ENCODE measurements at places on chromosomes 3 and 15. TPM values are rescaled to one million over a fixed set of nuclear protein-coding genes. Genes with fewer than 3 reads are reported as not detected.

GRCh38 chr15:49406352-49407118 lies 16.5 kb upstream of the FGF7 start:
- DNase-seq = no peak

The ARF4 gene
- total RNA-seq = 538 TPM

GRCh38 chr3:71066356-71066755 lies 517.2 kb downstream of the FOXP1 start:
- no peak for DNase-seq

The SNX1 gene
- 29.8 TPM for total RNA-seq

DNA sequence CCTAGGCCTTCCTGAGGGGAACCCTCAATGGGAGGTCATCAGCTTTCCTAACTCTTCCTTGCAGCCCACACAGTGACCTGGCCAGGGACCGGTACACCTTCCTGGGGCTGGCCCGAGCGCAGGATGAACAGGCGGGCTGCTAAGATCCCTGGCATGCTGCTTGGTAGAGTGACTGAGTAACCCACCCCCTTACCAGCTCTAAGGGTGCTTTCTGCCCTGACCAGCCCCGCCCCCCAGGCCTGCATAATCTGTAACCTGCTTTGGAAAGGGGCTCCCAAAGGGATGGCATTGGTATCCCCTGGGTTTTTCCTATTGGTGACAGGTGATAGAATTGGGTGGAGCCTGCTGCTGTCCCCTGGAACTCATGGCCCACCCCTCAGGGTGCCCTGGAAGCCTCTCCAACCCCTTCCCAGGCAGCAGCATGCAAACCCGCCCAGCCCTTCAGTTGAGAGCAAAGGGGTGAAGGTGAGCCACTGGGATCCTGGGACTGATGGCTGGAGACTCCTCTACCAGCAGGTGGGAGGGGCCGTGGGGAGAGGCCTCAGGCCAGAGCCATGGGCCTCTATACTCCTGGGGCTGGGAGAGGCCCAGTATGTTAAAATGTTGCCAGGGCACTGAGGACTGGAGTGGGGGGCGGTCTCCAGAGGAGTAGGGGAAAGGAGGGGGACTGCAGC lies 11.1 kb upstream of the KIF7 start:
- DNase-seq = no peak

The CLDN16 gene
- total RNA-seq = not detected

DNA sequence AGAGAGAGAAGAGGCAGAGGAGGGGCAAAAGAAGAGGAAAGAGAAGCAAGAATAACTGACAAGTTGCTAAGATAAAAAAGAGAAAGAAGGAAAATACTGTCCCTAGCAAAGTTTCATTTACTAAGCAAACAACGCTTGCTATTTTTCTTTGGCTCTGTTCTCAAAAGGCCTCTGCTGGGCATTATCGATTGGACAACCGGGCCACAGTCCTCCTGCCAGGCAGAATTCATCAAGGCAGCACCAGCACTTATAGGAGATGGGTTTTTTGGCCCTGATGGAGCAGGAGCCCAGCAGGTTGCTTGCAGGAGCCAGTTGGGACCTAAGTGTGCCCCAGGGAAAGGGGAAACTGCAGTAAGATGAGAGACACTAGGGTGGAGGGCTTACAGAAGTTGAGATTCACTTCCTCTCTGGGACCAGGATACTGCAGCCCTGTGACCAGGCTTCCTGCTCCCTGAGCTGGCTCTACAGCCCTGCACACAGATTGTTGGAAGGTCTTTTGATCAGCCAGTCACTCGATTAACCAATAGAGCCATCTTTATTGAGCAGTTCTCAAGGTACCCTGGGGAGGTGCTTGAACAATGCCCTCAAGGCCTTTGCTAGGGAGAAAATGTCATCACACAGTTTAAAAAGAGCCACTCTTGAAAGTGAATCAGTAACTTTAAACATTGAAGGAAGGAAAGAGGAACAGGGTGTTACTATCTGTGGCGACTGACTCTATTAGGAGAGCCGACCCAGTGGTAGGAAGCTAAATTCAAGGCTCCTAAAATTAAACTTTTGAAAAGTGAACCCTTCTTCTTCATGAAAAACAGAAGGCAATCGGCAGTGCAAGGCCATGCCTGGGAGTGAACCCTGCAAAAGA lies 28.8 kb upstream of the GLCE start:
- no peak for DNase-seq

GRCh38 chr3:129106320-129106719 lies 15.3 kb downstream of the RAB43 start:
- no peak for DNase-seq

DNA sequence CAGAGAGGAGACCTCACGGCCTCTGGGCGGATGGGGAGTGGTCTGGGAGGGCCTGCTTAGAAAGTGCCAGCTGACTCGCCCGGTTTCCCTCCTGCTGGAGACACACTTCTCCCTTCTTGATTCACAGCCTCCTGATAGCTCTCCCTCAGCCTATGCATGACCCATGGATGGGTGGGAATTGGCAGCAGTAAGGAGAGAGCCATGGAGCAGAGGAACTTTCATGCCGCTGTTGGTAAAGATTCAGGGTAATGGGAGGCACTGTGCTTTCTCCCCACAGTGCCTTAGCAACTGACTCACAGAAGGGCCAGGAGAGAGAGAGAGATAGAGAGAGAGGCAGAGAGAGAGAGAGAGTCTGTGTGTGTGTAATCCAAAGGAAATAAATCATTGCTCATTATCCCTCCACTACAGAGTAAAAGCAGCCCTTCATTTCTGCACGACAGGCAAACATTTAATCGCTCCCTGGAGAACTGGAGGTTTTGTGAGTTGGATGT lies 82.8 kb downstream of the SEMA5B start:
- DNase-seq = peak; percentile 24

DNA sequence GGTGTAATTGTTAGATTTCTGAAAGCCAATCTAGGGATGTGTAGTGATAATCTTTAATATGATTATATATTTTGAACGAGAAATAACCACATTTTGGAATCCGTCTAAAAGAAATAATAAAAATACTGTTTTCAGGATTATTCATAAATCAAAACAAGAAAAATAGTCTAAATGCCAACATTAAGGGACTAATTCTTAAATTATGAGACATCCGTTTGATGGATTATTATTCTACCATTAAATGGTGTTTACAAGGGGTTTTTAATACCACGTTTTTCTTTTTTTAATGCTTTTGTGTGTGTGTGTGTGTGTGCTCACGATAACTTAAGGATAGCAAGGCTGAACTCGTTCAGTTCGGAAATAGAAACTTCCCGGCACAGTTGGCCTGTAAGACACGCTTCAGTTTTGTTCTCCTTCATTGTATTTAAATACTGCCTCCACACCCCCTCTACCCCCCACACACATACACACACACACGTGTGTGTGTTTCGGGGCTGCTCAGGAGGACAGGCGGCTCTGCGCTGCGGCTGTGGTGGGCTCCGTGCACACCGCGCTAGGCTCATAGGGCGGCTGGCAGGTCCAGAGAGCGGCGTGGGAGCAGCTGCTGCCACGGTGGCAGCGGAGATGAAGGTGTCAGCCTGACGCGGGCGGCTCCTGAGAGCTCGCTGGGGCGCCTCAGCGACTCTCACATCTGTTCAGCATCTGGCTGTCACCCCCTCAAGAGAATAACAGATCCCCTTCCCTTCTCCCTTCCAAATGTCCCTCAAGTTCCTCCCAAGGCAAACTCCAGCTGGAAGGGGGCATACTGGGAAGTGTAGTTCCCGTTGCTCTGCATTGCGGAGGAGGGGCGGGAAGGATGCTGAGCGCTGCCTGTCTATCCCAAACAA lies 23.0 kb upstream of the ANP32A start:
- peak; percentile 18 for DNase-seq

DNA sequence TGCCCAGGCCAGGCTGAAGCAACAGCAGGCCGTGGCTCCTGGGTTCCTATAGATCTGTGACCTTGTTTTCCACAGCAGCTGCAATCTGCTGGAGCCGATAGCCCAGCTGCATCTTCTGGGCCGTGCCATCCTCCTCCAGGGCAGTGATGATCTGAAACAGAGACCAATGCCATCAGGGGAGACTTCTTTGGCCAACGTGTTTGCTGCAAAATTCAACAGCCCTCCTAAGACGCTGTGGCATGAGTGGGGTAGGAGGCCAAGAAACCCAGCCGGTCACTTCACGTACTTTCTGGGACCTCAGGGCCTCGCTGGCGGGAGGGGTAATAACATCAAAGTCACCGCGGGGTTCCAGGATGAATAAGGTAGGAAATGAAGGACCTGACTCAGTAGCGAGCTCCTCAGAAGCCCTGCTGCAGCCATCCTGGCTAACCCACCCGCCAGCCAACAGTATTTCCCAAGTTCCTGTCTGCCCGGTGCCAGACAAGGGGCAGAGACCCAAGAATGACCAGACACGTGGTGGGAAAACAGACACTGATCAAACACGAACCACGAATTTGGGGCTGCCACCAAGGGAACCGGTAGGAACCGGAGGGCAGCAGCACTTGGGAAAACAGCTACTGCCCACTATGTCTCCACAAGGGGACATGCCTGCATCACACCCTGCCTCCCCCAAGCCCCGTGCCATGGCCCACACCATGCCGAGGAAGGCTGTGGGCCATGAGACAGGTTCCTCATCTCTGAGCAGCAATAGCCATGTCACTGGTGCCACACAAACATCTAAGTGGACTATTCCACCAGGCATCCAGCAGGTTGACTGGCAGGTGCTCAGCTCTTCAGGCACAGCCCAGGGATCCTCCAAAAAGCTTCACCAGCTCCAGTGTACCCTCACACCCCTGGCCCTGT lies 25.2 kb downstream of the PLXNB1 start:
- DNase-seq = no peak

DNA sequence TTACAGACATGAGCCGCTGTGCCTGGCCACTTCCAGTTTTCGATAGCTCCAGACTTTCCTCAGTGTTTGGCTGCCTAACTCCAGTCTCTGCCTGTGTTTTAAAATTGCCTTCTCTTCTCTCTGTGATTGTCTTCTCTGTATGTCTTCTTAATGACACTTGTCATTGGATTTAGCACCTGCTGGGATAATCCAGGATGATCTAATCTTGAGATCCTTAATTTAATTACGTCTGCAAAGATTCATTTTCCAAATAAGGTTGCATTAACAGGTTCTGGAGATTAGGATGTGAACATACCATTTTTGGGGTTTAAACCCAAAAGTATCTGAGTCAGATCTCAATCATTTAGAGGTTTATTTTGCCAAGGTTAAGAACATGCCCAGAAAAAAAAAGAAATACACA lies 222.2 kb upstream of the PDZRN3 start:
- no peak for DNase-seq

DNA sequence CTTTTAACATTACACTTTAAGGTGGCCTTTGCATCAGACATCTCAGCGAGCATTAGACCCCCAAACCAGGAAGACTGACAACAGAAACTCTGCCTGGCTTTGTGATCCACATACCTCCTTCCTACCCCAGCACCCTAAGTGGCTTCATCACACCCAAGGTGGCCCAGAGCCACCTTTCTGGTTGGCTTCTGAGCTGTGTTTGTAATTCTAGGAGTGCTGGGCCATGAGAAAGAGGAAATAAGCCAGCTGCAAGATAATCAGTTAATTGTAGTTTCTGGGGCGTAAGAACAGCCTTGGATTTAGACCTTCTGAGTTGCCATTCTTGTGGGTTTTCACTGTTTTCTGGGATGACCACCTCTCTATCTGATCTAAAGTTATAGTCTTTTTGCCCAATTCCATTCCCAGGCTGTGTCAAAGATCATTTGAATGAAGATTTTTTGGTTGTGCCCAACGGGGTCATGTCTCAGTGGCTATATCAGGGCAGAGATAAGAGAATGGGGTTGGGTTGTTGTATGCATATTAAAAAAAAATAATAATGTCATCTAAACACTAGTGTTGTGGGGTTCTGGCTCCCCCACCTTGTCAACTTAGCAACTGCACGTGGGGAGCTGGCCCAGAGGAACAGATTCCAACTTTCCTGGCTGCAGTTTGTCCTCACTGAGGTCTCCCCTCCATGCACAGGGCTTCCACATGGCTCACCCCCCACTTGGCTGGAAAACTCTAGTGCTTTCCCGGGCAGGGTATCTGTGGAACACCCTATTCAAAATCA lies 234.8 kb upstream of the WNT5A start:
- peak; percentile 33 for DNase-seq

- DNase-seq = no peak
Measured at GRCh38 chr15:45230245-45230965, 21.6 kb upstream of the SLC28A2 start.

GRCh38 chr3:107630779-107631178 lies 108.0 kb downstream of the BBX start:
- DNase-seq = peak; percentile 39

GRCh38 chr3:36405190-36405589 lies 24.9 kb downstream of the STAC start:
- DNase-seq = peak; percentile 7

The ALS2CL gene
- 2.5 TPM for total RNA-seq

The TLR9 gene
- not detected for total RNA-seq

The SCAP gene
- 26.2 TPM for total RNA-seq

The SERP1 gene
- total RNA-seq = 278 TPM

The SNX22 gene
- total RNA-seq = 0.20 TPM

GRCh38 chr15:79849789-79850188 lies 47.0 kb downstream of the MTHFS start:
- DNase-seq = peak; percentile 19

The MME gene
- total RNA-seq = 51.7 TPM

The CEP19 gene
- total RNA-seq = 11.2 TPM

The TRAIP gene
- total RNA-seq = 6.5 TPM

DNA sequence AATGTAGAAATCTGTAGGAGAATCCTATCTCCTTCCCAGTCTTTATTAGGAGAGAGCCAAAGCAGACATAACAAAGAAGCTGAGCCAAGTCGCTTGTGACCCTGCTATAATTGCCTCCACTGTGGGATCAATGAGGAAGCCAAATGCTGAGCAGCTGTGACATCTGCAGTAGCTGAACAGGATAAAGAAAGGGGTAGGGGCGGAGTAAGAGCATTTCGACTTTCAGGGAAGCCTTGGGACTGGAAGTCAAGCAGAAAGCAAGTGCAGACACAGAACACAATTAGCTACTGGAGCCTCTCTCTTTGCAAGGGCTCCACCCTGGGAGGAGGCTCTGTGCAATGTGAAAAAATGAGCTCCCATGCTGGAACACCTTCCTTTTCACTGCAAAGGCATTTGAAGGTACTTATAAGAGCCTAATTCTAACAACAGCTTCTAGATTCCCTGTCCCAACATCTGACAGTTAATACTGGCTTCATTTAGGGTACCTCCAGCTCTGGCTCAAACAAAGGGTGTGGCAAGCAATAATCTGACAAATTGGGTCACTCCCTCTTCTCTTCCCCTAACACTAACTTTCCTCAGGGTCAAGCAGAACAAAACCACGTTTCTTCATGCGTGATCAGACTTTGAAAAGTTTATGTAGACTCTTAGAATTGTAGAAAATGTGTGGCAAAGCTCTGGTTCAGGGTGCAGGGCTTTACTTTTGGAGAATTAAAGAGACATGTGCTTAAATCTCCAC lies 166.4 kb downstream of the CADPS start:
- no peak for DNase-seq

The SLC6A1 gene
- not detected for total RNA-seq

GRCh38 chr15:34644851-34645250 lies 61.4 kb upstream of the GOLGA8B start:
- DNase-seq = no peak

- DNase-seq = peak; percentile 25
Measured at GRCh38 chr3:81302045-81302444, 459.4 kb downstream of the GBE1 start.

The PAK6 gene
- total RNA-seq = 13.0 TPM

The CAPN3 gene
- total RNA-seq = not detected

All from M059J (cell line).